Stimulated activated CD8-positive, alpha-beta memory T cell treated with anti-CD3 and anti-CD28 coated beads, Interleukin-15, amount 100 ng/mL, for 48 hours (primary cell): ENCODE measurements at places on chromosomes 4 and X.

- no peak for DNase-seq
Measured at GRCh38 chrX:21666679-21667078, 8.5 kb upstream of the KLHL34 start.

DNA sequence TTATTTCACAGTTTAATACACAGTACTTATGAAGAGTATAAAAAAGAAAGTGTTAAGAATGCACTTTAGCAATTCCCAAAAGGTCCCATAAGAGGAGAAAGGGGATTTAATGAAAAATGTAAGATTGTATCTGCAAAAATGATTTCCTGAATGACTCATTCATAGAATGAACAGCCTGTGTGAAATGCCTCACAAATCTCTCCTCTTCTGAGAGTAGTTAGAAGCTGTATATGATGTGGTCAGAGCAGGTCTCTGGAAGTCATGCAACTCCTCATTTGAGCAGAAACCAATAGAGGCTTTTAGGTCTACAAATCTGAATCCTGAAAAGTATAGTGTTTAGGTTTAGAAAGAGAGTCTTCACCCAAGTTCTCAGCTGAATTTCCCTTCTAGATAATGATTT, 381.3 kb upstream of the INTU start:
- no peak for DNase-seq

DNA sequence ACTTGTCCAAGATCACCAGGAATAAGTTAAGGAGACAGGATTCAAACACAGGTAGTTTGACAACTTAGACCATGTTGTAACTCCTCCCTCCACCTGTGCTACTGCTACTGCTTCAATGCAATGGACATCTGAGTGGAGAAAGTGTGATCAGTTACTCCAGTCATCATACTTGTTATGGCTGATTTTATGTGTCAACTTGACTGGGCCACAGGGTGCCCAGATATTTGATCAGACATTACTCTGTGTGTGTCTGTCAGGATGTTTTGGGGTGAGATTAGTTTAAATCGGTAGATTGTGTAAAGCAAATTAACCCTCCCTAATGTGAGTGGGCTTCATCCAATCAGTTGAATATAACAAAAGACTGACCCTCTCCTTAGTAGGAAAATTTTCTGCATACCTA, 34.8 kb upstream of the PDLIM5 start:
- DNase-seq = no peak

DNA sequence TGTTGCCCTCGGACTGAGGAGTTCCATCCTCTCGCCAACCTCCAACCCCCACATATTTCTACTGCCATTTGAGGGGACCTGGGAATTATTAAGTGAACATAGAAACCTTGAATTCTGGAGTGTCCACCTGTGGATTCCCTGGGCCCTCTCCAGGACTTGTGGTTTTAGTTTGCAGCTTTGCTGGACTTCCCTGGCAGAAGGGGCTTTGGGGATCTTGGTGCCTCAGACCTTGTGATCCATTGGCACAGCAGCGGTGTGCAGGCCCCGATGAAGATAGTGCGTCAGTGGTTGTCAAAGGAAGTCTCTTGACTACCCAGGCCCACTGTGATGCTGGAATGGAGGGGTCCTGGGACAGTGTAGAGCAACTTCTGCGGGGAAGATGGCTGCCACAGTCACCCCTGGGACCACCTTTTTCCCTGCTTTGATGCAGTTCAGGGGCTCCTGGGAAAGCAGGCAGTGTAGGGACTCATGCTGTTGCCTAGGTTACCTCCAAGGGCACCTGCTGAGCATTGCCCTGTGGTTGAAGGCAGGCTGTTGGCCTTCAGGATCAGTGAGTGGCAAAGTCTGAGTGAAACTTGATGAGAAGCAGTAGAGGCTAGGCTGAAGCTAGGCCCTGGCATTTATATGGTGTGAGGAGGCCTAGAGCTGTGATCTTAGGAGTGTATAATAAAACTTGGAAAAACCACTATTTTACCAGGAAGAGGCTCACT, 2.2 kb downstream of the SLC16A2 start:
- DNase-seq = no peak

GRCh38 chr4:63618883-63619718, 790.1 kb downstream of the TECRL start:
- DNase-seq = no peak

GRCh38 chr4:74768857-74769525, 25.3 kb downstream of the BTC start:
- no peak for DNase-seq

- DNase-seq = no peak
Measured at GRCh38 chr4:25098964-25099891, 61.0 kb downstream of the SEPSECS start.

- no peak for DNase-seq
Measured at GRCh38 chrX:134542485-134542884, 82.5 kb downstream of the HPRT1 start.

GRCh38 chr4:110629214-110629754, 6.4 kb upstream of the PITX2 start:
- no peak for DNase-seq

GRCh38 chr4:125316401-125316790, 1.6 kb downstream of the FAT4 start:
- no peak for DNase-seq

- DNase-seq = no peak
Measured at GRCh38 chr4:140028676-140029517, 125.1 kb downstream of the MAML3 start.

- no peak for DNase-seq
Measured at GRCh38 chr4:40733752-40734151, 16.0 kb upstream of the NSUN7 start.
